ENCODE measurements at places on chromosomes 11 and 22.

DNA sequence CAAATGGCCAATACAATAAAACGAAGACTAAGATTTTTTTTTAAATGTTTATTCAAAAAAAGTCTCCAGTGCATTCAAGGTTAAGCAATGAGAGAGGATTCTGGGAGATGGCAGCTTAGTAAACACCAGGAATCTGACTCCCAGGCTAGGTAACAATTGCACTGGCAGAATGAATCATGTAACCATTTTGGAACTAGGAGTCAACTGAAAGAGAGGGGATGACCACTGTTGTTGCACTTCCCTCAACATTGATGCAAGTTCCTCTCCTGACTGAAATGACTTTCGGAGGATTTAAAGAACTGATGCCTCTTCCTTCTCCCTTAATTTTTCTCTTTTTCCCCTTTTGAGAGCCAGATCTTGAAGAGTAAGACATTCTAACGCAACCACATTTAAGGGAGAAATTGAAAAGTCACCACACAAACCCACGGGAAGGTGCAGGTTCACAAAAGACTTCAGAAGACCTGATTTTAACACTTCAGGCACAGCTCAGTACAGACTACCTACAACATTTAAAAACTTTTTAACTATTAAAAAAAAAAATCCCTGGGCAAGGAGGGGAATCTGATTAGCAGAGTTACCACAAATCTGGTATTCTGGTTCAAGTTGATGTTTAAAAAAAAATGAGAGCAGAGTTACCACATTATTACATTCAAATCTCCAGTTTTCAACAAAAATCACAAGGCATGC, 56.8 kb downstream of the FCHSD2 start:
- no peak for DNase-seq

GRCh38 chr11:115338476-115338875, 165.7 kb downstream of the CADM1 start:
- no peak for DNase-seq

- no peak for DNase-seq
Observed at GRCh38 chr11:121553806-121554205, 101.0 kb upstream of the SORL1-AS1 start.

- no peak for DNase-seq
Observed at GRCh38 chr11:1234054-1234720, 11.3 kb downstream of the MUC5B start.

DNA sequence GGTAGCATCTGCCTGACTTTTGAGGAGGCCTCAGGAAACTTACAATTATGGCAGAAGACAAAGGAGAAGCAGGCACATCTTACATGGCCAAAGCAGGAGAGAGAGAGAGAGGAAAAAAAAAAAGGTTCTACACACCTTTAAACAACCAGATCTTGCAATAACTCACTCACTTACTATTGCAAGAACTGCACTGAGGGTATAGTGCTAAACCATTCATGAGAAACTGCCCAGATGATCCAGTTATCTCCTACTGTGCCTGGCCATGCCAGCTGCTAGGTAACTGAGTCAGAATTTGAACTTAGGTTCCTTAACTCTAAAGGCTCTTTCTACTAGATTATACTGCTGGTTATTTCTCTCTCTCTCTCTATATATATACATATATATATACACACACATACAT, 7.3 kb downstream of the HORMAD2 start:
- DNase-seq = no peak

- no peak for DNase-seq
Observed at GRCh38 chr11:19844806-19845205, 132.2 kb downstream of the NAV2 start.

- DNase-seq = no peak
Observed at GRCh38 chr11:59678118-59678812, 9.4 kb upstream of the PATL1 start.

DNA sequence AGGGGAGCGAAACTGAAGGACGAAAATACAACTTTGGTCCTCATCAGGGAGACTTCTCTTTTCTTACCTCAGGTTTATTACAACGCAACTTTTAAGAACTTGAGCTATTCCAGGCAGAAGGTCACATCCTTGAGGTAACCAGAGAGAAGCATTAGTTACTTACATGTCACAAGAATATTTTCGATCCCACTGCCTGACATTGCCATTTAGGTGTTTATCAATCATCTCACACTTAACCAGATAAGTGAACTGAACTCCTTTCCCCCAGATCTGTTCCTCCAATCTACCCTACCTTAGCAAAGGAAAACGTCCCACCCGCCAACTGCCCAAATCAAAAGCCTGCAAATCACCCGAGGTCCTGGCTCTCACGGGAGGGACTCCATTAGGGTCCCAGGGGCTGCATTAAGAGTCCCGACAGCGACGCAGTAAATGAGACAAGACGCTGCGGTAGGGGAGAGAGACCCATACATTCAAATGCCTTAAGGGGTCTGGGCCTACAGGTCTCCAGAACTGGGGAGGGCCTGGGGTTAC, 734 bp downstream of the ZNF280B start:
- DNase-seq = no peak

- DNase-seq = peak; percentile 92
Observed at GRCh38 chr11:128318856-128319474, 268.4 kb downstream of the ETS1 start.

- no peak for DNase-seq
Observed at GRCh38 chr11:125148743-125149142, 15.8 kb upstream of the PKNOX2 start.

GRCh38 chr11:30573951-30574350, 12.2 kb downstream of the MPPED2 start:
- no peak for DNase-seq

DNA sequence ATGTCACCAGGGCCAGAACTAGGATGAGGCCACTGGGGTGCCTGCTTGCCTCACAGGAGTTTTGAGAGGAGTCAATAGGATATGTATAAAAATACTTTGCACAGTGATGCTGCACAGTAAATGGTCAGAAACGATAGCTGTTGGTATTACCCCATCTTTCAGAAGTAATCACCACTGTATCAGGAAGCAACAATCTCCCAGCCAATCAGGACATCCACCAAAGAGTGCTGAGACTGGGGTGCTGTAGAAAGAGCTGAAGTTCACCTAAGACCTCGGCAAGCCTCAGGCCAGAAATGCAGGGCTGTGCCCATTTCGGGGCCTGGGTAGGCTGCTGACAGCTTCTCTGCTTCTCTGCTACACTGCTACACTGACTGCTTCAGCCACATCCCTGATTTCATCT, 17.4 kb downstream of the LMO2 start:
- no peak for DNase-seq

DNA sequence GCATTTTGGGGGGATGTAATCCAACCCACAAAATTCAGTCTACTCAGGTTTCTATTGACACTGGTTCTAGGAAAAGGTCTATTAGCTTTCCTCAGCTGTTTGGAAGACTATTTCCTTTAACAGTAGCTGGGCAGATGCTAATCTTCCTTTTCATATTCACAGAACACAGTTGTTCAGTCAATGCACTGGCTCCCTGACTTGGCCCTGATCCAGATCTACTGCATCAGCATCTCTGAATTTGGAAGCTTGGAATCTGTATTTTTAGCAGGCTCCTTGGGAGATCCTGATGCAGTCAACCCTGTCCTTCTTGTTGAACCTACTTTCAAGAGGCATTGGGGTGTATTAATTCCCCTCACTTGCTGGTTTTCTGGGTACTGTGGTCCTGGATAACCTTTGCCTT, 6.3 kb downstream of the HTATIP2 start:
- DNase-seq = no peak

DNA sequence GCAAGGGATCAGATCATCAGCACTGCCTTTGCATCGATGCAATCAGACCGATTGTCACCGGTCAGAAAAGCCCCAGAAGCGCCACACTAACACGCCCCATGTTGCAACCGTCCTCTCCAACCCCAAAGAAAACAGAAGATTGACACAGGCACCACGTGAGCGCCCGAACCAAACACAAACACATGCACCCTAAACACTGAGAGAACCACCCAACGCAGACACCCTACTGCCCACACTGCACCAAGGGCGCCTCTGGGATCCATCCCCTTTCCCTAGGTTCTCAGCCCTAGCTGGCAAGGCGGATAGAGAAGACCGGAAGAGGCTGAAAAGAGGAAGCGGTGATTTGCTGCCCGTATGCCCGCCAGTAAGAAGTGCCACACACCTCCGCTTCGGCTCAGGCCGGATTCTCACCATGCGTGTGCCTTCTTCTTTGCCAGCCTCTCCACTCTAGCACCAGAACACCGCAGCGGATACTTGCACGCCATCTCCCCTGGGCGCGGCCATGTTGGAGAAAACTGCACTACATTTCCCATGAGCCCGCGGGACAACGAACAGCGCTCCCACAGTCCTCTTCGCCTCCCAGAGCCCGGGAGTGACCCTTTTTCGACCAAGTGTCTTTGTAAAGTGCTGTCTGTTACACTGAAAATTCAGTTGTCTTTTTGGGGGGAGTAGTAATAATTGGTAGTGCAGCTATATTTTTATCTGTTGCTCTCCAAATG, at the start of gene ALKBH8:
TSS of gene ALKBH8 (minus strand) at position 517 of the 719 bp plus-strand sequence. CDS start 4,842 bp downstream, outside the sequence.
- DNase-seq = peak; percentile 93
